ENCODE measurements at places on chromosomes 1 and 21. TPM values are rescaled to one million over a fixed set of nuclear protein-coding genes. Genes with fewer than 3 reads are reported as not detected.

Gene OR2L5
- not detected for total RNA-seq

Gene AKR1A1
- 48.6 TPM for total RNA-seq

Gene IGSF3
- total RNA-seq: 9.0 TPM

Gene TRIM17
- 0.34 TPM for total RNA-seq

Gene CATSPERE
- total RNA-seq: 0.62 TPM

Gene UTP25
- 3.7 TPM for total RNA-seq

Gene AGL
- 57.6 TPM for total RNA-seq

Gene B3GALT5
- total RNA-seq: 0.02 TPM

Gene CPTP
- total RNA-seq: 126 TPM

Gene APOBEC4
- total RNA-seq: not detected

Gene FHAD1
- total RNA-seq: not detected

Gene DYRK3
- 23.1 TPM for total RNA-seq

Gene MAP1LC3C
- not detected for total RNA-seq

Gene CHIA
- total RNA-seq: not detected

Gene KIAA1614
- 8.3 TPM for total RNA-seq

Gene TSPEAR
- total RNA-seq: not detected

Gene BEST4
- not detected for total RNA-seq

Gene GREM2
- total RNA-seq: not detected

Gene CLDN8
- total RNA-seq: not detected

Gene FAM177B
- total RNA-seq: not detected

Gene CENPF
- 8.7 TPM for total RNA-seq

Gene KDF1
- total RNA-seq: not detected

Gene ALG14
- 2.2 TPM for total RNA-seq

All from heart right ventricle (tissue), 16 donors.